ENCODE measurements at places on chromosomes 4 and X.
A peak's percentile ranks its signal among the peaks of the same experiment; 100 is the strongest.

GRCh38 chrX:154712781-154713740, 37.8 kb downstream of the GAB3 start:
- DNase-seq: no peak

- DNase-seq: no peak
Measured at GRCh38 chr4:100087743-100088142, 102.5 kb downstream of the DDIT4L start.

GRCh38 chrX:143648705-143649104, 12.8 kb upstream of the SLITRK4 start:
- no peak for DNase-seq

DNA sequence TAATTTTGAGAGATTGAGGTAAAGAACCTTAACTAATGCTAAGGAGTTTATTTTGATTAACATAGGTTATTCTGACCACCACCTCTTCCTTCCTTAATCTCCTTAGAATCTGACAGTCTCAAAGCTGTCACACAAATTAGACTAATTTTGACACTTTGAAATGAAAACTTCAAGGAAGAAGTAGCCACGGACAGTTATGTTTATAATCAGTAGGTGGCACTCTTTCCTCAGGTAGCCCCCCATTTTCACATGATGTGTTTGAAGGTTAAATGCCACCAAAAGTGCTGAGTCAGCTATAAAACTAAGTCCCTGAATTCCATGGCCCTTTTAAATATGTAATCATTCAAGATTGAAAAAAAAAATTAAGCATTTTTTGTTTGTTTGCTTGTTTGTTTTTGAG, 22.4 kb downstream of the TMEM33 start:
- DNase-seq: no peak

GRCh38 chr4:150943818-150944217, 71.3 kb downstream of the LRBA start:
- DNase-seq: no peak

DNA sequence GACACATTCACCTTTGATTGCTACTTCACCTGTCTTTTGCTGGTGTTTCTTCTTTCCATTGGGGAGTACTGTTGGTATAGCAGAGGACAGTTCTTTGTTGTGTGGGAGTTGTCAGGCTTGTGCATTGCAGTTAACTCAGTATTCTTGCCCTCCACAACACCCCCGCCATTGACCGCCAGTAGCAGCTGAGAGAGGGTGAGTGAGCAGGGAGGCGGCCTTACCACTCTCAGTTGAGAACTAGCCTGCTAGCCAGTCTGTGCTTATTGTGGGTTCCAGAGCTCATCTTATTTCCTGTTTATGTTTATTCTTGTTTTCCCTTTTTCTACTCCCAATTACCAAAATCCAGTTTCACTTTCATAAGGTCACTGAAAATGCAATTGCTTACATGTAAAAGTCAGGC, 52.2 kb downstream of the STIM2 start:
- DNase-seq: no peak

GRCh38 chr4:55086578-55086977, 38.8 kb downstream of the KDR start:
- DNase-seq: no peak

DNA sequence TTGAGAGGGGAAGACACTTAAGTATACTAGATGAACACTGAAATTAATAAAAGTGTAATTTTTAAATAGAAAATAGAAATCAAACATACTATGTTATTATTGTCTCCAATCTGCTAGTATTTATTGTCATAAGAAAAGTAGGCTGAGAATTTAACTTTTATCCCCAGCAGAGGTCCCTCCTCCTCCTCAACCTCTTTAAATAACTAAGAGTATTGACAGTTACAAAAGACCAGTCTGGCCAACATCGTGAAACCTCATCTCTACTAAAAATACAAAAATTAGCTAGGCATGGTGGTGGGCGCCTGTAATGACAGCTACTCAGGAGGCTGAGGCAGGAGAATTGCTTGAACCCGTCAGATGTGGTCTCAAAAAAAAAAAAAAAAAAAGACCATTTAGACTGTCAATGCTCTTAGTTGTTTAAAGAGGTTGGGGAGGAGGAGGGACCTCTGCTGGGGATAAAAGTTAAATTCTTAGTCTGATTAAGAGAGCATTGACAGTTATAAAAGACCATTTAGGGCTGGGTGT, 4.2 kb downstream of the SLC30A9 start:
- no peak for DNase-seq

DNA sequence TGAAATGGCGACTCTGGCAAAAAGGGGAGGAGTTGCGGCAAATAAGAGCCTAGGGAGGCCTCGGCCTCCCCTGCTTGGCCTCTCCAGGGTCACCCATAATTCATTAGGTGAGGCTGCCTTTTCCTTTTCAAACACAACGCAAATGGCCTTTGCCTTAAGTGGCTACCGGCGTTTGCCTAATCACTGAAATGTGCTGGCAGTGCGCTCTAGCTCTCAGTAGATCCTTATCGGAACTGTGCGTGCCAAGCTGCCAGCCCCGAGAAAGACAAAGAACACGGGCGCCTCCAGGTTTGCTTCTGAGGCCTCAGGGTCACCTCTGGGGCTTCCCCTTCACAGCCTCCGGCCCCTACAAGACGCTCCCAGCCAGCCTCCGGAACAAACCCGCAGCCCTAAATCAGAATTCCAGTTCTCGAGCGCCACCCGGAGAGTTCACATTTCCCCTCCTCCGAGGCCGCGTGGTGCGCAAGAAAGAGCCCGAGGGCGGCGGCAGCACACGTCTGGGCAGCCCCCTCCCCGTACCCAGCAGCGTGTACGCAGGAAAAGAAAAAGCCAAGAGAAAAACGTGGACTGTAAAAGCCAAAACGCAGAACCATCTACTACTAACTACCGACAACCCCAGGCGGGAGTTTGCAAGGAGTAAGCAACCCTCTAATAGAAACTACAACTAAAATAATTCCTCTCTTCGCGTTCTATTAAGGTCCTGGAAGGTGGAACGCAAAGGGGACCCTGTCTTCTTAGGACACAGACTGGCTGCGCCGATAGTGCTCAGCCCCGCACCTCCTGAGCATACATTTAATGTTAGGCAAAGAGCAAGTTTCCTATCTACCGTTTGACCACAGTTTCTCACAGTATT, 76.5 kb upstream of the BCOR start:
- peak; percentile 61 for DNase-seq

- no peak for DNase-seq
Measured at GRCh38 chrX:72216973-72217372, 21.9 kb downstream of the ERCC6L start.

DNA sequence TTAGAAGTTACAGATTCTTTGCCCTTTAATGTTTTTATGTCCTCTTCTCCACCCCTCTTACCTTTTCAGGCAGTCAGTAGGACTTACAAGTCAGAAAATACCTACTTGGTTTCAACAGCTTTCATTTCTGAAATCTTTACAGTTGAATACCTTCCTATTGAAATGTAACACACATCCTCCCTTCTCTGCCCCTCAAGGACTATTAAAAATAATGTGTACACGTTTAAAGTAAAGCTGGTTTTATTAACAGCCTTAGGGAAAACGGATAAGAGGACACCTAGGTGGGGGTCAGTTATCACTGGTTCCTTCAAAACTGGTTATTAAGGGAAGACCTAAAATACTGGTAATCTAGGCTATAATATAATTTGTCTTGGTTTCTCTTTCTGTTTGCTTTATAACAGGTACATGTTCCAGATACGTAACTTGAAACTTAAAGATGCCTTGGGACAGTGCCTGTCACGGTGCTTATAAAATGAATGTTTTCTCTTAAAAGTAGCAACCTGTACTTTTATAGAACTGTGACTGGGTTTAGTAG, 1.8 kb downstream of the CCSER1 start:
- no peak for DNase-seq

DNA sequence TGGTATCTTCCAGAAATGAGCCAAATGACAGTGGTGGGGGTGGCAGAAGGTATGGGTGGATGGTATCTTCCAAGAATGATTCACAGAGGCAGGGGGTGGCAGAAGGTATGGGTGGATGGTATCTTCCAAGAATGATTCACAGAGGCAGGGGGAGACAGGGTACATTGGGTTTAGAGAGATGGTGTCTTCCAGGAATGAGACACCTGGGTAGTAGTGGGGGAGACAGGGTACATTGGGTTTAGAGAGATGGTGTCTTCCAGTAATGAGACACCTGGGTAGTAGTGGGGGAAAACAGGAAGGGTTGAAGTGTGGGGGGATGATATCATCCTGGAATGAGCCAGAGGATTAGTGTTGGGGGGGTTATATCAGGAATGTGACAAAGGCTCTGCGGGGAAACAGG, 62.0 kb downstream of the MAOA start:
- no peak for DNase-seq

DNA sequence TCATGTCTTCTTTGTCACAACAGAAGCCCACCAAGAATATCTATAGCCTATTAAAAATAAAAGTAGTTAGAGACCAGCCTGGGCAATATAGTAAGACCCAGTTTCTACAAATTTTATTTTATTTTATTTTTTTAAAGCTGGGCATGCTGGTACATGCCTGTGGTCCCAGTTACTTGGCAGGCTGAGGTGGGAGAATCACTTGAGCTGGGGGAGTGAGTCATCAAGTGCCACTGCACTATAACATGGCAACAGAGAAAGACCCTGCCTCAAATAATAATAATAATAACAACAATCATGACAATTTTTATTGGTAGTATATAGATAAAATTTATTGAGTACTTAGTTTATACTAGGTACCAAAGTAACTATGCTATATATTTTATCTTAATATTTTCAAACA, 93.0 kb upstream of the NPFFR2 start:
- no peak for DNase-seq

DNA sequence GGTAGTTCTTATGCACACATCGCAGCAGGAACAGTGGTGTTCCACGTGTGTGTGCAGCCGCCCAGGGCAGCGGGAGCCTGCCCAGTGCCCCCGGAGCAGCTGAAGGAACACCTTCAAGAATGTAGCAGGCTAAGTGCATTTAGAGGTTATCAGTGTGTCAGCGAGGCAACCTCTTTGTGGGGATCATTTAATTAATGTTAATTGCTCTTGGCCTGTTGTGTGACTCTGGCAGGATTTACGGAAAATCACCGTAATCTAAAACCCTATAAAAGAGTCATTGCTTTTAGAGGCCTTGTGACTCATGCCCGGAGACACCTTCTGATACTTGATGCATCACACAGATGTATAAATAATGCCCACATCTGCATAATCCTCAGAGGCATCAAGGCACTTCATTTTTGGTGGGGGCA, 47.3 kb upstream of the GATB start:
- DNase-seq: no peak

GRCh38 chr4:14023036-14023435, 395.5 kb upstream of the BOD1L1 start:
- DNase-seq: no peak

DNA sequence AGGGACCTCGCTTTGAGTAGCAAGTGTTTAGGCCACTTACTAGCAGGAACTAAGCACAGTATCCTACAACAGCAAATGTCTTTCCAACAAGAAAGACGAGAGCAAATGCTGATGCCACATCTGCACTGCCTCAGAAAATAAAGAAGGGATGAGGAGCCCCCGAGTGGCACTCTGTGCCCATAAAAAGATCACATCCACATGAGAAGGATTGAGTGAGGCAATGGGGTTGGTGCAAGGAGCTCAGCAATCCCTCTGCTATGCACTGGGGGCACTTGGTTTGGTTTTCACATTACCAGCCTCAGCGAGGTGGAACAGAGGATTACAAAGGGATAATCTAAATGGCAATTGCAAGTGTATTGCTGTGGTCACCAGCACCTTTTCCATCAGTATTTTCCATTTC, 252.8 kb upstream of the SLC7A11 start:
- DNase-seq: no peak

DNA sequence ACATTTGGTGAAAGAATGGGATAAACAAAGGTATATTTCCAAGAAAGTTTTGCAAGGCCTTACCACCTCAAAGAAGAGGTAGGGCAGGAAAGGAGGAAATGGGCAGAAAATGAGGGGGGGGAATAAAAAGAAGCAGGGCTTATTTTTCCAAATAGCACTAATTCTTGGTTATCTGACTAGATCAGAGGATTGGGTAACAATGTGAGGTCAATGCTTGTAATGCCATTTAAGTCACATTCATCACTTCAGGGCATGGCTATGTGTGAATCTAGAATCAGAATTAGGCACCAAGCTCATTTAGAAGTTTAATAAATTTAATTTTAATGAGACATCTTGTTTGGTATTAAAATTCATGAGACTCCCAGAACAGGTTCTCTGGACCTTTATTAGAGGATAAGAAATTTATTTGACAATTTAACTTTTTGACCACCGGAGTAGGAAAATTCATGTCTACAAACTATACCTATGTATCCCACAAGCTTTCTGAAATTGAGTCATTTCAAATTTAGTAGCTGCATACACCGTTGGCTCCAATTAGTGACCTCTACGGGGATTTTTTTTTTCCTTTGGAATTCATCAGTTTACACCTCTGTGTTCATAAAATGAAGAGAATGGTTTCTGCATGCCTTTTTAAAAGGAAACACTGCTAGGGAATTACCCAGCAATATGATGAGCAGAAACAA, 1.4 kb upstream of the STS start:
- DNase-seq: no peak

DNA sequence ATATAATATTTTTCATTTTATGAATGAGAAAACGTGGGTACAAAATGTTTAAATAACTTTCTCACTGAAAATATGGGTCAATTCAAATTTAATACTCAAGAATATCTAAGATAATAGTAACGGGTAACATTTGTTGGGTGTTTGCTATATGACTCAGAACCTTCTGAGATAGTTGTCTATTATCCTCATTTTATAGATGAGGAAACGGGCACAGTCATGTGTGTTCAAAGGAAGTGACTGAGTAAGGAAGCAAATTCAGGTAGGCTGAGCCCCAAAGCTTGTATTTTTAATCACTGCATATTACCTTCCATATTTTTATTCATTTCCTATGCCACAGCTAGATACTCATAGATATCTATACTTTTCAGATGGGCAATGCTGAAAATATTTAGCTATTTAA, 12.2 kb upstream of the CAMK2D start:
- no peak for DNase-seq

DNA sequence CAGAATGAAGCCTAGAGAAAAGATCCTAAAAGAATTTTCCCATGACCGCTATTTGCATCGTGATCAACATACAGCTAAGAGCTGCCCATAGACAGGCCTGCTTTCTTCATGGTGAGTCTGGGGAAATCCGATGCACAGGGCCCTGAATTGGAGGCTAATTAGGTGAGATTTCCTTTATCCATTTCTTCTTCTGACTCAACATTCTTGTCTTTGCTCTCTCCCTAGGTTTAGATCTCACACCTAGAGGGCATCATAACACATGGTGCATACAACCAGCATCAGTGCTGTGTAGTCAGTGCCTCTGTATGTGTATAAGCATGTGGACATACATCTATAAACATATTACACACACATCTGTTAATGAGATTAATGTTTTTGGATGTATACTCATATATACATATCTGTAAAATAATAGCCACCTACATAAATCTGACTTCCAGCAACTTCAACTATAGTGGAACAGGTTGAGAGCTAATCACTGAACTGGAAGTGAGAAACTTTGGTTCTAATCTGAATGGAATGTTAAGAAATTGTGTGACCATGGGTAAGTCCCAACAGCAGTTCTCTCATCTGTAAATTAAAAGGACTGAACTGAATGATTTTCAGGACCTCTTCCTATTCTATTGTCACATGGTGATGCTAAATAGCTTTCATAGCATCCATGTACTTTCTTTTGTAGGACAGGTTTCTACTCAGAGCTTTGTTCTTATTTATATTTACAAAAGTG, 17.5 kb downstream of the GATB start:
- DNase-seq: no peak

GRCh38 chrX:148466292-148466691, 34.1 kb upstream of the AFF2 start:
- DNase-seq: no peak
